Endodermal cell (in vitro differentiated cells): ENCODE measurements at places on chromosomes 16 and 17. TPM values are rescaled to one million over a fixed set of nuclear protein-coding genes. Genes with fewer than 3 reads are reported as not detected.

Gene EVPLL
- total RNA-seq = not detected in 2 replicates

Gene REXO5
- total RNA-seq = 7.1 to 11.0 TPM (median 10.2 TPM) in 3 replicates

Gene SDR42E2
- not detected in 3 replicates for total RNA-seq

Gene RABEP1
- total RNA-seq = 16.3 to 33.9 TPM (median 32.2 TPM) in 3 replicates

Gene RASD1
- 2.5 and 2.8 TPM in 2 replicates for total RNA-seq

Gene ATP1B2
- 6.4 and 7.3 TPM in 2 replicates for total RNA-seq

Gene NPIPB13
- 14.1 and 18.3 TPM in 2 replicates for total RNA-seq

Gene GFAP
- 0.35 TPM in 1 of 2 replicates, not detected in the other for total RNA-seq

Gene SLFN11
- total RNA-seq = 0.23 to 0.71 TPM (median 0.55 TPM) in 3 replicates

DNA sequence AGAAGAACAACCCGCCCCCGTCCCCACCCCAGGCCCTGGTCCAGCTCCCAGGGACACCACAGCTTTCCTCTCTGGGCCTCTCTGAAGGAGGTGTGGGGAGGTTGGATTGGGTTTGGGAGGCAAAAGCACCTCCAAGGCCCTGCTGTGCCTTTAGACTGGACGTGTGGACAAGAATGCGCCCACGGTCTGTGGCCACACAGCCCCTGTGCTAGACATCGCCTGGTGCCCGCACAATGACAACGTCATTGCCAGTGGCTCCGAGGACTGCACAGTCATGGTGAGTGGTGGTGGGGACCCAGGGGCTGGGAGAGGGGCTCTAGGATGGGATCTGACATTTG, 3.0 kb downstream of the CORO1A start:
- no peak for DNase-seq
- peaks cover 17% of the 10 kb centered on the region for H3K27me3 ChIP-seq
- H3K4me3 ChIP-seq = no peak overlapping the region
- peaks cover 2% of the 10 kb centered on the region for H3K4me1 ChIP-seq
- H3K36me3 ChIP-seq = no peaks in the 10 kb centered on the region
- no peak overlapping the region for H3K27ac ChIP-seq

DNA sequence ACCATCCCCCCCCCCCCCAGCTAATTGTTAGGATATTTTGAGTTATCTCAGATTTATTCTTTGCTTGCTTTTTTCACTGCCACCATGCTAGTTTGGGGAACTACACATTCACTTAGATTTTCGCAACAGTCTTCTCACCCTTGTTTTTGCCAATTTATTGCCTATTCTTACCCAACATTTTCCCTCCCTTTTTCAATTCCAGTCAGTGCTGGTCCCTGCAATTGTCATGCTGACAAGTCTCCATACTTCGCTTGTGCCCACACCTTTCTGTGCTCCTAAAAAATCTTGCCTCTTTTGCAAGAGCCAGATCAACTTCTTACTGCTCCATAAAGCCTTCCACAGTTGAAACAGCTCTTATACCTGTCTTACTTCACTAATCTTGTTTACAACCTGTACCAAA, 16.3 kb downstream of the TNRC6A start:
- no peak overlapping the region for H3K4me3 ChIP-seq
- no peak overlapping the region for H3K27ac ChIP-seq
- H3K36me3 ChIP-seq = peaks cover 45% of the 10 kb centered on the region
- H3K4me1 ChIP-seq = no peaks in the 10 kb centered on the region

- no peak overlapping the region for H3K4me3 ChIP-seq
- H3K27me3 ChIP-seq = no peaks in the 10 kb centered on the region
- H3K4me1 ChIP-seq = no peaks in the 10 kb centered on the region
- H3K36me3 ChIP-seq = no peaks in the 10 kb centered on the region
- DNase-seq = no peak
- no peak overlapping the region for H3K27ac ChIP-seq
Observed at GRCh38 chr16:54996186-54996585, 65.5 kb downstream of the IRX5 start.

GRCh38 chr17:3049705-3050295, 13.6 kb downstream of the OR1D5 start:
- H3K27ac ChIP-seq = no peak overlapping the region
- peaks cover 4% of the 10 kb centered on the region for H3K27me3 ChIP-seq
- peak overlapping the region; percentile 85 for H3K4me3 ChIP-seq
- DNase-seq = peak; percentile 49
- H3K4me1 ChIP-seq = no peaks in the 10 kb centered on the region

DNA sequence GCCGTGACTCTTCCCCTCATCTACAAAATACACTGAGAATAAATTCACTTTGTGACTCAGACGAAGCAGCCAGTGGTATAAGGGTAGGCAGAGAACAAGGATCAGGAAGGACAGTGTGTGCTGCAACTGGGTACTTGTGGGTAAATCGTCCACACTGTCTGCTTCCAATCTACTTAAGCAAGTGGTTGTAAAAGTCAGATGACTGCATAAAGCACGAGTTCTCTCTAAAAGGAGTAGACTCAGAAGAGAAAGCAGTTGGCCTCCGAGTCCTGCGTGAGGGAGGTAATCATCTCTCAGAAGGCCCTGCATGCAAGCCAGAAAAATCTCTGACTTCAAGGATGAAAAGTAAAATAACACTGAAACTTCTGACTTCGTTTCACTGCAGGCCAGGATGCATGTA, 43.1 kb downstream of the ANKFY1 start:
- no peak overlapping the region for H3K4me3 ChIP-seq
- H3K4me1 ChIP-seq = no peaks in the 10 kb centered on the region
- H3K27ac ChIP-seq = no peak overlapping the region
- DNase-seq = no peak
- H3K36me3 ChIP-seq = peaks cover 64% of the 10 kb centered on the region

GRCh38 chr16:85662482-85662812, 26.3 kb downstream of the GINS2 start:
- no peaks in the 10 kb centered on the region for H3K27me3 ChIP-seq
- H3K36me3 ChIP-seq = peaks cover 94% of the 10 kb centered on the region
- H3K27ac ChIP-seq = peak overlapping the region; percentile 98
- DNase-seq = no peak

DNA sequence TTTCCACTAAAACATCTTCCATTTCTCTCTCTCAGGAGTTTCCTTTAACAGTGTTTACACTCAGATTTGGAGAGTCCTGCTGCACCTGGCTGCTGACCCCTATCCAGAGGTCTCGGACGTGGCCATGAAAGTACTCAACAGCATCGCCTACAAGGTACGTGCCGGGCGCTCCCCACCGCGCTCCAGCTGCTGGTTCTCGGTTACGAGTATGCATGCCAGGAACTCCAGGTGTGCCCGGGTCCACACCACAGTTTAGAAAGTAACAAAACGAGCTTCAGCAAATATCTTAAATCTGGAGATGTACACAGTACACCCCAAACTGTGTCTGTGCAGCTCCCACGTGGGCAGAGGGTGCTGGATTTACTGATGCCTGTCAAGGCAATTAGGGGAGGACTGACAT, 82.9 kb upstream of the CHMP6 start:
- H3K27ac ChIP-seq = no peak overlapping the region
- H3K4me3 ChIP-seq = no peak overlapping the region
- H3K36me3 ChIP-seq = peaks cover 34% of the 10 kb centered on the region
- no peaks in the 10 kb centered on the region for H3K27me3 ChIP-seq
- DNase-seq = no peak

DNA sequence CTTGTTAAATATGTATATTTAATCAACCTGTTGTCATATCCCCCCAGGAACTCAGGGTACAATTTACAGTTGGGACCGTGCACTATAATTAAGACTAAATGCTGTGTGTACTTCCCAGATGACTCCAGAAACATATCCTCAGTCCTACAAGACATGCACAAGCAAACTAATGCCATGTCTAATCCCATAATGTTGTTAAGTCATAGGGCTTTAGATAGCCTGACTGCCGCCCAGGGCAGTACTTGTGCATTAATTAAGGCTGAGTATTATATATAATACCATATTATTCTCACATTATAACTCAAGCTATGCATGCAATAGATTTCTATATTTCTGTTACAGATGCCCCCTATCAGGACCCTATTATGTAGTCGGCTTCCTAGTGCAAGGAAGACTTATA, 20.1 kb upstream of the CPHXL start:
- H3K27ac ChIP-seq = no peak overlapping the region
- H3K27me3 ChIP-seq = no peaks in the 10 kb centered on the region
- no peak for DNase-seq

DNA sequence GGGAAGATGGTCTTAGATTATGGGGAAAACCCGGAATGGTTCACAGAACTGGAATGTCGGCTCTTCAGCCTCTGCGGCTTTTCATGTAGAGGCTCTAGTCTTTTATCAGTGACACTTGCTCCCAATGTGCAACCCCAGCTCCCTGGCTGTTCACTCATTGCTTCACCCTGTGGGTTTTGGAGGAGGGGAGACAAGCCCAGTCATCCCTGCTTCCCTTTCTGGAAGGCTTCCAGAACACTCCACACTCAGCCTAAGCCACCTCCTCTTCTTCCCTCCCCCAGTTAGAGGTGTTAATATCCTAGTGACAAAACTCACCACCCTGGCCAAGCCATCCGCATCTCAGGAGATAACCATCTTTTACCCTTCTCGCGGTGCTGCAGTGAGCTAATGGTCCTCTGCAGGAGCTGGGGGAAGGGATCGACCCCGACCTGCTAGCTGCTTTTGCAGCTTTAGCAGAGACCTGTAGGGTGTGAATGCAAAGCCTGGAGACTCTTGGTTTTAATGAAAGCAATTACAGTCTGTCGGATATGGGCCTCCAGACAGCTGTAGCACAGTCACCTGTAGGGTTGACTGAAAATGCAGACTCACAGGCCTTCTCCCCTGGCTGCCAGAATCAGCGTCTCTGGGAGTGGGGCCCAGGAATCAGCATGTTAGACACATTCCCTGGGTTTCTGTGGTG, 24.3 kb upstream of the LASP1NB start:
- no peaks in the 10 kb centered on the region for H3K4me1 ChIP-seq
- H3K36me3 ChIP-seq = peaks cover 79% of the 10 kb centered on the region
- no peak overlapping the region for H3K27ac ChIP-seq
- H3K4me3 ChIP-seq = no peak overlapping the region
- peak; percentile 89 for DNase-seq
- H3K27me3 ChIP-seq = no peaks in the 10 kb centered on the region

GRCh38 chr17:48530208-48530886, 464 bp downstream of the HOXB1 start:
- peak; percentile 78 for DNase-seq
- H3K27ac ChIP-seq = no peak overlapping the region
- H3K4me3 ChIP-seq = no peak overlapping the region
- H3K4me1 ChIP-seq = no peaks in the 10 kb centered on the region
- H3K36me3 ChIP-seq = no peaks in the 10 kb centered on the region
- peaks cover 81% of the 10 kb centered on the region for H3K27me3 ChIP-seq

GRCh38 chr16:66389256-66390176, 23.0 kb downstream of the CDH5 start:
- H3K27ac ChIP-seq = no peak overlapping the region
- H3K27me3 ChIP-seq = no peaks in the 10 kb centered on the region
- no peaks in the 10 kb centered on the region for H3K4me1 ChIP-seq
- H3K4me3 ChIP-seq = no peak overlapping the region

GRCh38 chr16:6484935-6485334, 847.7 kb upstream of the RBFOX1 start:
- H3K36me3 ChIP-seq = no peaks in the 10 kb centered on the region
- H3K4me1 ChIP-seq = no peaks in the 10 kb centered on the region
- no peak overlapping the region for H3K4me3 ChIP-seq
- H3K27me3 ChIP-seq = peaks cover 58% of the 10 kb centered on the region

- H3K27me3 ChIP-seq = no peaks in the 10 kb centered on the region
- DNase-seq = no peak
- H3K4me3 ChIP-seq = no peak overlapping the region
- no peaks in the 10 kb centered on the region for H3K36me3 ChIP-seq
- H3K4me1 ChIP-seq = no peaks in the 10 kb centered on the region
Observed at GRCh38 chr17:81030741-81031565, 4.0 kb upstream of the BAIAP2 start.

DNA sequence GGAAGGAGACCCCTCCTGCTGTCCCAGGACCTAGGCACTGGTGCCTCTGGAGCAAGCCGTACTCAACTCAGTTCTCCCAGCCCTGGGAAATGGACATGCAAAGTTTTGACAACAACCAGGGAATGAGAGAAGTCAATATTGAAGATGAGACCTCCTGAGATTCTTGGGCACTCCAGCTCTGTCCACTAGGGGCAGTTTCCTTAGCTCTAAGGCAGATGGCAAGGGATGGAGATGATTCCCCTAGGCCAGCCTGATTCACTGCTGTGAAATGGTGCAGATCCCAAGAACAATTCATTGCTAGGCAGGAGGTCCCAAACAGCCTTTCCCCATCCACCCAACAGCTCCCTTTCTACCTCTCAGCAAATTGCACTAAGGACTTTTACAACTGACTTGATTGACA, 20.5 kb upstream of the SDR42E2 start:
- no peaks in the 10 kb centered on the region for H3K27me3 ChIP-seq
- no peaks in the 10 kb centered on the region for H3K4me1 ChIP-seq
- no peak overlapping the region for H3K27ac ChIP-seq

DNA sequence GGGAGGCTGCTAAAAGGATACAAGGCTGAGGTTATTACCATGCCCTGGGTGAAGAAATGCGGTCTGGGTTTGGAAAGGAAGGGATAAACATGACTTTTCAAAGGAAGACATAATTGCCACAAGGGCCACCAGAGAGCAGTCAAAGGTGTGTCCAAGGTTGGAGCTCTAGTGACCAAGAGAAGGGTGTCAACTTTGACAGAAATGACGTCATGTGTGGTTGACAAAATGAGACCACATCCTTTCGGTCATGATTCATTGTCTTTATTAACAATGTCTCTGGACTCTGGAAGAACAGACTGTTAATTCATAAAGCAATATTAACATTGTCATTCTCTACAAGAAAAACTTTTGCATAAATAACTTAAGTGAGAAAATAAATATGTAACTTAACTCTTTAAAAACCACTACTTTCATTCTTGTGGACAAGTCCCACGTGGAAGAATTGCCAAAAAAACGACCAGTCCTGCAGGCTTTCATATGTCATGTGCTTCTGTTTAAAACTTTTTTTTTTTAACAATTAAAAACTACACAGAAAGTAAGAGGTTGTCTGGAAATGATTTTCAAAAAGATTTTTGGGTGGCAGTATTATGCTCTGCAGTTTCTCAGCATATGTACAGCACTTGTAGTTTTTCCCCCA, 5.0 kb downstream of the SOST start:
- H3K4me3 ChIP-seq = no peak overlapping the region
- H3K27ac ChIP-seq = no peak overlapping the region
- no peaks in the 10 kb centered on the region for H3K4me1 ChIP-seq
- no peaks in the 10 kb centered on the region for H3K36me3 ChIP-seq

GRCh38 chr17:65973237-65973636, 218.7 kb downstream of the CEP112 start:
- no peak overlapping the region for H3K4me3 ChIP-seq
- H3K4me1 ChIP-seq = peaks cover 4% of the 10 kb centered on the region
- H3K27ac ChIP-seq = no peak overlapping the region
- DNase-seq = no peak
- no peaks in the 10 kb centered on the region for H3K36me3 ChIP-seq

DNA sequence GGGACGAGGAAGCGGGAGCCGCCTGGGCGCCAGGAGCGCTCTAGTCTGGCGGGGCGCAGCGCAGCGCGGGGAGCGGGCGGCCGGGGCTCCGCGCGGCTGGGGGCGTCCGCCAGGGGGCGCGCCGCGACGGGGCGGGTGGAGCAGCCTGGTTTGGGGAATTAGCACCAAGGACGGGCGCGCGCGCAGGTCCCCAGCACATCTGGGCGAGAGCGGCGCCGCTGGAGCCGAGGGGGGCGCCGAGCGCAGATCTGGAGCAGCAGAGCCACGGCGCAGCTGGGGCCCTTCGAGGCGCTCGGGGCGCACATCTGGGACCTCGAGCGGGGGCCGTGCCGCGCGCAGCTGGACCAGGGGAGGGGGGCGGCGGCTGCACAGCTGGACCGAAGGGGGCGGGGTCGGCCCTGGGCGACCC, at the start of gene NXPH3:
Gene NXPH3, plus strand, starts transcription at position 193 of the 409 bp plus-strand sequence. CDS start 349 bp downstream, outside the sequence.
- H3K27ac ChIP-seq = no peak within 1 kb of the TSS
- H3K27me3 ChIP-seq = peaks cover 63% of the 10 kb centered on the region
- H3K36me3 ChIP-seq = no peaks in the 10 kb centered on the region
- H3K4me1 ChIP-seq = no peaks in the 10 kb centered on the region
- DNase-seq = peak; percentile 98
